ENCODE measurements at places on chromosomes 5 and 9.
A peak's percentile ranks its signal among the peaks of the same experiment; 100 is the strongest.

- DNase-seq: peak; percentile 91
Observed at GRCh38 chr9:2015581-2016407, 647 bp downstream of the SMARCA2 start.

DNA sequence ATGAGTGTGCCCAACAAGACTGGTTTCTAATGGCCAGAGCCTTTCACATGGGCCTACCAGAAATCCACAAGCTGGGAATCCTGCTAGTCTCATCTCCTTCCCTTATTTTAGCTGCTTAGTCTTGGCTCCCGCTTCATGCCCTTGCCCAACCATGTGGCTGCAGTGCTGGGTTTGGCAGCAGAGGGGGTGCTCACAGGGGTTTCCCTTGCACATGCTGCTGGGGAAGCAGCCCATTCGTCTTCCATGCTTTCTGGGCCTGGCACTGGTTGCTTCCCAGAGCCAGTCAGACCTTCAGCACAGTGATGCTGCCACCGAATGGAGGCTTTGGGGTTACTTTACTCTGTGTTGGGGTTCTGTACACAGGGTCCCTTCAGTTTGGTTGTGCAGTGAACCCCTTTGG, 26.3 kb downstream of the SLC46A2 start:
- DNase-seq: peak; percentile 80

- DNase-seq: no peak
Observed at GRCh38 chr9:2214707-2215106, 199.6 kb downstream of the SMARCA2 start.

DNA sequence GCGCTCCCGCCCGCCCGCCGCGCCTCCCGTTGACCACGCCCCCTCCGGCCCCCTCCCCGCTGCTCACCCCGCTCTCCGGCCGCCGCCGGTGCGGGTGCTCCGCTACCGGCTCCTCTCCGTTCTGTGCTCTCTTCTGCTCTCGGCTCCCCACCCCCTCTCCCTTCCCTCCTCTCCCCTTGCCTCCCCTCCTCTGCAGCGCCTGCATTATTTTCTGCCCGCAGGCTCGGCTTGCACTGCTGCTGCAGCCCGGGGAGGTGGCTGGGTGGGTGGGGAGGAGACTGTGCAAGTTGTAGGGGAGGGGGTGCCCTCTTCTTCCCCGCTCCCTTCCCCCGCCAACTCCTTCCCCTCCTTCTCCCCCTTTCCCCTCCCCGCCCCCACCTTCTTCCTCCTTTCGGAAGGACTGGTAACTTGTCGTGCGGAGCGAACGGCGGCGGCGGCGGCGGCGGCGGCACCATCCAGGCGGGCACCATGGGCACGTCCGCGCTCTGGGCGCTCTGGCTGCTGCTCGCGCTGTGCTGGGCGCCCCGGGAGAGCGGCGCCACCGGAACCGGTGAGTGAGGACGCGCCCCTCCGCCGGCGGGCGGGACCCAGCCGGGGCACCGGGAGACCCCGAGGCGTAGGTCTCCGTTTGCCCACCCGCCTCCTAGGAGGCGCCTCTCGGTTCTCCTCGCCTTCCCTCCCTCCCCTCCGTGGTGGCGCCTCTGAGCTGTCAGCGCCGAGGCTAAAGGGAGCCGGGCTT, at the start of gene VLDLR:
Gene VLDLR, plus strand, starts transcription at position 66 of the 739 bp plus-strand sequence. Its CDS starts 403 bp downstream, at position 469.
- DNase-seq: no peak

- DNase-seq: no peak
Observed at GRCh38 chr9:2591967-2592366, 29.6 kb upstream of the VLDLR start.

- DNase-seq: peak; percentile 74
Observed at GRCh38 chr9:33129251-33129885, 37.8 kb downstream of the B4GALT1 start.

DNA sequence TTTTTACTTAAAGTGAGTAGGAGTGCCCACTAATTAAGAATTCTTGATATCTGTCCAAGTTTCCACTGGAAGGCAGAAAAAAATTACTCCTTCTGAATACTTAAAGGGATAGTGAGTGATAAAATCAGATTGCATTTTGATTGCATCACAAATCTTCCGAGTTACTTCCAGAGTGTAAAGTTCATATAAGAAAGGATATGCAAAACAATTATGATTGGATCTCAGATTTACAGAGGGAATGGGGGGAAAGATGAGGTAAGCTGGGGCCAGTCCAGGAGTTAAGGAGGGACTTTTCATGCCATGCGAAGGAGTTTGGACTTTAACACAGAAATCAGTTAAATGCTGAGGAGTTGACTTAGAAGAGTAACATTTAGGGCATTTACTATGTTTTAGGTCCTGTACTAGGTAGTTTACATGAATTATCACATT, 9.3 kb upstream of the RNF145 start:
- DNase-seq: no peak

GRCh38 chr9:114472765-114473446, 32.4 kb downstream of the WHRN start:
- peak; percentile 79 for DNase-seq

- DNase-seq: no peak
Observed at GRCh38 chr9:129414377-129414992, 206.4 kb downstream of the C9orf50 start.

DNA sequence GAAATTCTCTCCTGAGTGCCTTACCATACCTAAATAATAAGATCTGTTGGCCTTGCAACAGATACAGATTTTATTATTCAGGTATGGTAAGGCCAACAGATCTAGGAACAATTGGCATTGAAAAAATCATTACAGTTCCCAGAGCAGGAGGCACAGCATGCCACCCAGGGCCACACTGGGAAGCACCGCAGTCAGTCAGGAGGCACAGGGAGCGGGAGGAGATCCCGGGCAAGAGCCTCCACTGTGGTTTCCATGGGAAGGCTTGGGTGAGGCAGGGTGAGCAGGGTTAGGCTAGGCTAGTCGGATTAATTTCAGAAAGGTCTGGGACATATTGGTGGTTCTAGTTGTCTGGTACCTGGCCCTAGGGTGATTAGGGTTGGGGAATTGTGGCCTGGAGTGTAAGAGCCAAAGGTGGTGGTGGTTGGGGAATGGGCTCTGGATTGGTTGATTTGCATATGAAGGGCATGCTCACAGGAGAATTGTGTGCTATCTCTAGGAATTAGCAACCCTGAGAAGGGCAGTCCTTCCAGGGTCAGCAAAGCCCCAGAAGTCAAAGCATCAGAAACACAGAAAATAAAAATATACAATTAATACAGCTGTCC, 111.4 kb downstream of the PDE8B start:
- no peak for DNase-seq

DNA sequence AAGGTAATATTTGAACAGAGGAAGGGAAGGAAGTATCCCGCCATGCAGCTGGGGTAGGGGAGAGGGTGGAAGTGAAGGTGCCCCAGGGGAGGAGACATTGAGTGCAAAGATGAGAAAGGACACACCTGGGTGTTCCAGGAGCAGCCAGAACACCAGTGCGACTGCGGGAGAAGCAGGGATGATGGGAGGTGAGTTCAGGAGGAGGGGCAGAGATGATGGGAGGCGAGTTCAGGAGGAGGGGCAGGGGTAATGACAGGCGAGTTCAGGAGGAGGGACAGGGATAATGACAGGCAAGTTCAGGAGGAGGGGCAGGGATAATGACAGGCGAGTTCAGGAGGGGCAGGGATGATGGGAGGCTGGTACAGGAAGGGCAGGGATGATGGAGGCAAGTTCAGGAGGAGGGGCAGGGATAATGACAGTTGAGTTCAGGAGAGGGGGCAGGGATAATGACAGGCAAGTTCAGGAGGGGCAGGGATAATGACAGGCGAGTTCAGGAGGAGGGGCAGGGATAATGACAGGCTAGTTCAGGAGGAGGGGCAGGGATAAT, 17.2 kb upstream of the SPOCK1 start:
- no peak for DNase-seq

- no peak for DNase-seq
Observed at GRCh38 chr5:52998552-52999313, 9.6 kb downstream of the ITGA2 start.

DNA sequence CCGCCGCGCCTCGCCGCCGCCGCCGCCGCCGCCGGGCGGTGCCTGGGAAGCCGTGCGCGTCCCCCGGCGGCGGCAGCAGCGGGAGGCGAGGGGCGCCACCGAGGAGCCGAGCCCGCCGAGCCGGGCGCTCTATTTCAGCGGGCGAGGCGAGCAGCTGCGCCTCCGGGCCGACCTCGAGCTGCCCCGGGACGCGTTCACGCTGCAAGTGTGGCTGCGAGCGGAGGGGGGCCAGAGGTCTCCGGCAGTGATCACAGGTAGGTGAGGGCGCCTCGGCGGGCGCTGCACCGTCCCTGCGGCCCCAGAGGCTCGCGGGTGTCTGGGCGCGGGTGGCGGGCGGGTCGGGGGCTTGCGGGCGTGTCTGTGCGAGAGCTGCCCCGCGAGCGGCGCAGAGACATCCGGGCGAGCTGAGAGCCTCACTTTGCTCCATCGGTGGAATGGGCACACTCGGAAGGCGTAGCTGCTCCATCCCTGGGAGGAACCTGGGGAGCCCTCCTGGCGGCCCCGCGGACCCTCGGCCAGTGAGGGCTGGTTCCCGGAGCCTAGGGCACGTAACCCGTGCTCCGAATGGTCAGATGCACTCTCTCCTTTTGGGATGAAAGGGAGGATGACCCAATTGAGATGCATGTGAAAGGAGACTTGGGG, 864 bp downstream of the PAPPA start:
- no peak for DNase-seq

DNA sequence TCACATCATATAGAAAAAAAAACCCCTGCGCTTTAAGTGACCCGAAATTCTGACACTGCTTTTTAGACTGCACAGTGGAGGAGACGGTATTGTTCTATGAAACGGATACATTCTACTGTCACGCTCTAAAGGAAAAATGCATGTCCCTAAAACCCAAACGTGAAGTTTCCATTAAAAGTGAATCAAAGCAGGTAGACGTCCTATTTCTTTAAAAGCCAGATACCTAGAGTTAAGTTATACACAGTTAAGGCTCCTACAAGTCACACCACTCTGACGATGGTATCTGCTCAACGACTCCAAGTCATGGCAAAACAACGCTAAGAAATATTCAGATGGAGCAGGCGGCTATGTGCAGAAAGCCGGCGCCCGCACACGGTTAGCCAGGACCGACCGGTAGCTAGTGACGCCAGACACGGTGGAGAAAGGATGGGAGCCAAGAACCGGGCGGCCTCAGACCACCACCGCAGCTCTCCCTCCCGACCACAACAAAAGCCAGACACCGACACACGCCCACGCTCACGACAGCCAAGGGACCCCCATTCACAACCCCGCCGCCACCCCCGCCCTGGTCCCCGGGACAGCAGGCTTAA, 734 bp downstream of the SKP1 start:
- no peak for DNase-seq

GRCh38 chr5:10329820-10330481, 22.2 kb upstream of the CMBL start:
- DNase-seq: no peak

DNA sequence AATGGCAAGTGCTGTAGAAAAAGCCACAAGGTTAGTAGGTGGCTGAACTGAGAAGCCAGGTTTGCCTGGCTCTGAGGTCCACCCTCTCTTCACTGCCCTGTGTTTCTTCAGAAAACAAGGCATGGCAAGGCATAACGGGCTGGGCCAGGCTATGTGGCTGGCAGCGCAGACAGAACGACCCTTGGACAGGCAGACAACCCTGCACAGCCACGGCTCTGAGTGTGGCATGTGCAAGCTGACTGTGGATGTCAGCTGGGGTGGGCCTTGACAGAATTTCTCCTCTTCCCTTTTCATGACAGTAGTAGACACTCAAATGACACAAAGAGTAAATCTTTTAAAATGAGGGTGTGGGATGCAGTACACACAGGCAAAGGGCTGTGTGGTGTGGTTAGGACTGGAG, 81.7 kb downstream of the MACROH2A1 start:
- peak; percentile 53 for DNase-seq

DNA sequence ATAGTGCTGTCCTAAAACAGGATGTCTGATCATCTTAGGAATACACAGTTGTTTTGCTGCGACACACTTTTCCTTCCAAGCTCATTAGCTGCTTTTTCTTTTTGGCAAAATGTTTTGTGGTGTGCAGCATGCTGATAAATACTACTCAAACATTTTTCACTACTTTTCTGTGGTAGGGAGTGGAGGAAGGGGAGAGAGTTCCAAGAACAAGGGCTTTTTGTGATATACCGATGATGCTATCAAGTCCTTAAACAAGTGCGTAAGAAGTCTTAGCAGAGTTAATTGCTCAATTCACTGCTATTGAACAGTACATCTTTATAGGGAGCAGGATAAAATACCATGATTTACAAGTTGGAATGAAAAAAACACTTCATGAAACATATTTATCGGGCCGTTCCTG, 23.6 kb upstream of the TEK start:
- DNase-seq: no peak

- no peak for DNase-seq
Observed at GRCh38 chr9:80866121-80866520, 823.2 kb downstream of the TLE1 start.

- no peak for DNase-seq
Observed at GRCh38 chr5:177111720-177112394, 21.7 kb upstream of the NSD1 start.

- no peak for DNase-seq
Observed at GRCh38 chr5:119207105-119207504, 136.2 kb downstream of the DMXL1 start.

DNA sequence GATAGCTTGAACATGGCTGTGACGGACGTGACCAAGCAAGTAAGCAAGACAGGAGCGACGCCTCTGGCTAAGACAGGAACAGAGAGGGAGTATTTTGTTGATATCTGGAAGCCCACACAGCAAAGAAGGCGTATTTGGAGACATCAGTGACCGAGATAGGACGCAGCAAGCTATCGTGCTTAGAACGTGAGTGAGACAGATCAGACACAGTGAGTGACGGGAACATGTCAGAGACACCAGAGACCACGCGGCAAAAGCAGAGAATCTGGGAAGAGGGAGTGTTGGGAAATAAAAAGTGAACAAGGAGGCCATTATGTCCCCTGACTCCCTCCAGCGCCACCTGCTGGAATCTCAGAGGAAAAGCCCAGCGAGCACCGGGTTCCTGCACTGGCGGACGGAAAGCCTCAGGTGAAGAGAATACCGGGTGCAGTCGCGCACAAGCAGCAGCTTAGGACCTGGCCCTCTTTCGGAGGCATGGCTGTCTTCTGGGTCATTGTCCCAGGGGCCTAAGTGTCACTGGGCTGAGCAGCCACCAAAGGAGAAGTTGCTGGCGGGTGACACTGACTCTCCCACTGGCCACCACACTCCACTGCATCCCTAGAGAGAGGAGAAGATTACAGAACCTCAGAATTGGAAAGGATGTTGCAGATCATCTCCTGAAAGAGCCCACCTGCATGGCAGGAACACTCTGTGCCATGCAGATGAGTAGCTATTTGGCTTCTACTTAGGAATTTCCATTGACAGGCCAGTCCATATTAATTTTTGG, 99.1 kb downstream of the FBXO38 start:
- no peak for DNase-seq

GRCh38 chr5:2334719-2335118, 416.8 kb downstream of the IRX2 start:
- DNase-seq: no peak

GRCh38 chr5:145775411-145775810, 59.7 kb downstream of the PRELID2 start:
- no peak for DNase-seq

- no peak for DNase-seq
Observed at GRCh38 chr5:149205625-149206523, 64.6 kb downstream of the ABLIM3 start.

GRCh38 chr5:172707285-172708182, 63.5 kb downstream of the DUSP1 start:
- no peak for DNase-seq

Data from mesenteric fat pad (tissue), 1 donor.